ENCODE measurements at places on chromosomes 4 and X.

- H3K27me3 ChIP-seq, result no peaks in the 10 kb centered on the region
- DNase-seq, result no peak
- H3K36me3 ChIP-seq, result no peaks in the 10 kb centered on the region
- H3K4me3 ChIP-seq, result no peak overlapping the region
Measured at GRCh38 chr4:69323284-69323683, 43.0 kb downstream of the UGT2B28 start.

DNA sequence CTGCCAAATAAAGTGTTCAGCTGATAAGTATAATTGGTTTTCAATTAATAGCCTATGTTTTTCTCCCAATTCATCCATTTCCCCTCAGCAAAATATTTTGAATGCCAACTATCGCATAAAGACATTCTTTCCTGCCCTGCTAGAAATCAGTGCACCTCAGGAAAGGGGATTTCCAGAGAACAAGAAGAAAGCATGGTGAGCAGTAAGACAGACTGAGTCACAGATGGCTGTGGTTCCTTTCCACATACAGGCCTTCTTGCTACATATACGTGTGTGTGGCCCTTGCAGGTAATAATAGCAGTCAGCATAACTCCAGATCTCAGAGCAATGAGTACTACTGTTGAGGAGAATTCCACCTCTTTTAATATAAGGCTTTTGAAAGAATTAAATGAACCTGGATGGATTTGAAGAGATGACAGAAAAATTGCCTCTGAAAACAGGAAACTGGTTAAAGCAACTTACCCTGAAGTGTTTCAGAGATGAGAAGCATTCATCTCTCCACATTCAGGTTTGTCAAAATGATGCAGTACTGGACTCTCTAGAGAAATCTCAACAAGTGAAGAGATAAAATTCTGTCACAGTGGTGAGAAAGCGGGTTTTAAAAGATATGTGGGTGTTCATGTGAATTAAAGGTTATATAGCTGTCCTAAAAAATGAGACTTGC is 13.6 kb downstream of the GASK1B start:
- H3K27ac ChIP-seq, result no peak overlapping the region
- H3K4me1 ChIP-seq, result no peaks in the 10 kb centered on the region
- DNase-seq, result no peak
- no peak overlapping the region for H3K4me3 ChIP-seq
- H3K36me3 ChIP-seq, result no peaks in the 10 kb centered on the region

GRCh38 chr4:186027405-186027804 is 41.6 kb upstream of the TLR3 start:
- no peak overlapping the region for H3K4me3 ChIP-seq
- no peaks in the 10 kb centered on the region for H3K4me1 ChIP-seq
- no peak for DNase-seq
- no peaks in the 10 kb centered on the region for H3K36me3 ChIP-seq
- no peak overlapping the region for H3K27ac ChIP-seq

DNA sequence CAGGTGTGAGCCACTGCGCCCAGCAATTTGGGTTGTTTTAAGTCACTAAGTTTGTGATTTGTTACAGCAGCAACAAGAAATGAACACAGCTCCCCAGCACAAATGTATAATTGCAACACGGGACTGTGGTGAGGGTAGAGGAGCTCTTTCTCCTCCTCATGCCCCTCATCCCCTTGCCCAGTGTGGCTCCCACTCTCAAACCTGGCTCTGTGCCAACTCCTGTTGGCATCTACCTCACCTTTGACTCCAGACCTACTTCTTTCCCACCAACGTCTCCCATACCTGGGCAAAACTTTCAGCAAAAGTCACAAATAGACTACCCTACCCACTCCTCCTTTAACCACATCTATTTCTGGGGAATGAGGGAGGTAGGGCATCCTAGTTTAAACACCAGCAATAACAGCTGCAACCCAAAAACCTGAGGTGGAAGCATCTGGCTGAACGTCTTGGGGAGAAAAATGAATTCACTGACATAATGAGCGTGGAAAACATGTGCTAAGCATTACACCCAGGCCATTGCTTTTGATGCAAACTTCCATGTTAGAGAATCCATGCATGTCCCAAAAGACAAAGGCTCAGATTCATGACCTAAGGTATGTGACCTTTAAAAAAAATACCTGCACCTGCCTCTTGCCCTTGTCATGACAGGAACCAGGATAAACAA is 19.2 kb downstream of the LNX1 start:
- no peaks in the 10 kb centered on the region for H3K27me3 ChIP-seq
- no peaks in the 10 kb centered on the region for H3K4me1 ChIP-seq
- H3K4me3 ChIP-seq, result no peak overlapping the region
- no peaks in the 10 kb centered on the region for H3K36me3 ChIP-seq
- no peak overlapping the region for H3K27ac ChIP-seq

- H3K27me3 ChIP-seq, result no peaks in the 10 kb centered on the region
- H3K36me3 ChIP-seq, result no peaks in the 10 kb centered on the region
- H3K27ac ChIP-seq, result no peak overlapping the region
- no peak overlapping the region for H3K4me3 ChIP-seq
- H3K4me1 ChIP-seq, result no peaks in the 10 kb centered on the region
Measured at GRCh38 chr4:153174821-153175567, 29.2 kb upstream of the TRIM2 start.

DNA sequence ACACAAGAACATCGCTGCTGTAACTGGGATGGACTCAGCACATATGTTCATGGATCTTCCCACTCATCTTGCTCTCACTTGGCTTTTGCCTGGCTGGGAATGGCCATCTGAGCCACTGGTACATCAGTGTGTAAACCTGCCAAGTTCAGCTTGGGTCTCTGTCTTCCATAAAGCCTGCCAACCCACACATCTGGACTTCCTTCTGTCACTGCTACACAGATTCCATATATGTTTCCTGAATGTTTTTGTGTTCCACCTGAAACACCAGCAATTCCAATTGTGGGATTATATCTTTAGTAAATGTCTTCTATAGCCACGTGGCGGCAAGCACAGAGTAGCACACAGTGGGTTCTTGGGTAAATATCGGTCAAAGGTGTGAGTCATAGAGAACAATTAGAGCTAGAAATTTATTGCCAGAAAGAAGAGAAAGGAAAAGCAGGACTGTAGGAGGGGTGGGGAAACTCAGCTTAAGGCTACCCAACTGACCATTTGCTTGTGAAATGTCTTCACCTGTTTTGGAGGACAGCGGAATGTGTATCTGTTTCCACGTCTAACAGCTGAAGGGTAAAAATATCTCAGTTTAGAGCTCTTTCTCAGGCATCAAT is 125.9 kb downstream of the MFAP3L start:
- H3K27ac ChIP-seq, result no peak overlapping the region
- no peak for DNase-seq
- H3K4me3 ChIP-seq, result no peak overlapping the region
- no peaks in the 10 kb centered on the region for H3K36me3 ChIP-seq

- H3K36me3 ChIP-seq, result no peaks in the 10 kb centered on the region
- DNase-seq, result no peak
- no peaks in the 10 kb centered on the region for H3K27me3 ChIP-seq
Measured at GRCh38 chrX:13014111-13015096, 30.0 kb downstream of the FAM9C start.

- no peaks in the 10 kb centered on the region for H3K27me3 ChIP-seq
- no peaks in the 10 kb centered on the region for H3K36me3 ChIP-seq
- H3K4me3 ChIP-seq, result no peak overlapping the region
- no peak overlapping the region for H3K27ac ChIP-seq
- H3K4me1 ChIP-seq, result no peaks in the 10 kb centered on the region
Measured at GRCh38 chr4:6542951-6543350, 32.0 kb upstream of the MAN2B2 start.

- no peak overlapping the region for H3K27ac ChIP-seq
- peaks cover 19% of the 10 kb centered on the region for H3K36me3 ChIP-seq
- H3K4me3 ChIP-seq, result no peak overlapping the region
- DNase-seq, result no peak
Measured at GRCh38 chr4:145921231-145921630, 17.4 kb downstream of the ZNF827 start.

GRCh38 chr4:99664716-99665115 is 7.1 kb upstream of the C4orf54 start:
- no peak overlapping the region for H3K4me3 ChIP-seq
- H3K36me3 ChIP-seq, result no peaks in the 10 kb centered on the region
- no peak overlapping the region for H3K27ac ChIP-seq
- DNase-seq, result no peak
- peaks cover 11% of the 10 kb centered on the region for H3K27me3 ChIP-seq

GRCh38 chrX:72051589-72051988 is 80.1 kb downstream of the RTL5 start:
- peaks cover 23% of the 10 kb centered on the region for H3K27me3 ChIP-seq
- H3K27ac ChIP-seq, result no peak overlapping the region
- H3K36me3 ChIP-seq, result no peaks in the 10 kb centered on the region

- no peaks in the 10 kb centered on the region for H3K36me3 ChIP-seq
- no peak overlapping the region for H3K27ac ChIP-seq
- DNase-seq, result no peak
- H3K27me3 ChIP-seq, result no peaks in the 10 kb centered on the region
- no peaks in the 10 kb centered on the region for H3K4me1 ChIP-seq
Measured at GRCh38 chrX:26778320-26778888, 562.4 kb downstream of the MAGEB5 start.

DNA sequence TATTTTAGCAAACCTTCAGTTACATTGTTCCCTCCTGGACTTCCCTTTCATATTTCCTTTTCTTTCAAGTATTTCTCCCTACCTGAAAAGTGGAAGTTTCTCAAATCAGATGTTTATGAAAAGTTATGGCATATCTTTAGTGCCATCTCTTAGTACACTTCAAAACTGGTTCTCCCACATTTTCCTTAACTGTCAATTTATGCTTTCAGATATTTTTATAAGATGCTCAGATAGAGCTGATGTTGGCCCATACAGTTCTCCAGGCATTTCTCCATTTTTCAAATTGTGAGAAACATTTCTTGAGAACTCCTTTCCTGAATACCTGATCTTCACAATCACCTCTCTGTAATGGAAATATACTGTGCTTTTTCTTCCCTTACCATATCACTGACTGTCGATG is 32.5 kb upstream of the AP1AR start:
- H3K27ac ChIP-seq, result no peak overlapping the region
- peaks cover 13% of the 10 kb centered on the region for H3K4me1 ChIP-seq
- H3K36me3 ChIP-seq, result no peaks in the 10 kb centered on the region
- no peaks in the 10 kb centered on the region for H3K27me3 ChIP-seq
- no peak for DNase-seq

Measured in activated CD8-positive, alpha-beta T cell treated with anti-CD3 and anti-CD28 coated beads, Interleukin-2, amount 10 ng/mL, durations not matched to agents 7 days and 5 days (primary cell).